ENCODE measurements at places on chromosomes 2 and 18. TPM values are rescaled to one million over a fixed set of nuclear protein-coding genes. Genes with fewer than 3 reads are reported as not detected.

GRCh38 chr2:149928011-149928410 lies 340.4 kb upstream of the MMADHC start:
- no peak for DNase-seq

KIF1A gene
- total RNA-seq: 2.0 TPM

DNA sequence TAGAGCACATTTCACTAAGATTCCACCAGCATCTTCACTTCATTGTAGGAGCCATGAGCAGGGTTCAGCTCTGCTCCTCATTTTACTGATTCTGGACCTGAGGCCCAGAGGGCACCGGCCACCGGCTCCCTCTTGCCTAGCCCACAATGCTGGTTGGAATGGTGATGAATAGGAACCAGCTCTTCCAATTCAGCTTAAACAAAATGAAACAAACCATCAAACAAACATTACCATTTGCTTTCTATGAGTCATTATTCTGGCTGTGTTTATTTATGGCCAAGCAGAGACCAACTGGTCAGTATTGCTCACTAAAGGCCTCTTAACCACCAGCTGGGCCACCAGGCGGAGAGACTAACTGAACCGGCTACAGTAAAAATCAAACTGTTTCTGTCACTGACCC lies 176.7 kb downstream of the MTX2 start:
- DNase-seq: no peak

CXCR1 gene
- 0.44 TPM for total RNA-seq

DNA sequence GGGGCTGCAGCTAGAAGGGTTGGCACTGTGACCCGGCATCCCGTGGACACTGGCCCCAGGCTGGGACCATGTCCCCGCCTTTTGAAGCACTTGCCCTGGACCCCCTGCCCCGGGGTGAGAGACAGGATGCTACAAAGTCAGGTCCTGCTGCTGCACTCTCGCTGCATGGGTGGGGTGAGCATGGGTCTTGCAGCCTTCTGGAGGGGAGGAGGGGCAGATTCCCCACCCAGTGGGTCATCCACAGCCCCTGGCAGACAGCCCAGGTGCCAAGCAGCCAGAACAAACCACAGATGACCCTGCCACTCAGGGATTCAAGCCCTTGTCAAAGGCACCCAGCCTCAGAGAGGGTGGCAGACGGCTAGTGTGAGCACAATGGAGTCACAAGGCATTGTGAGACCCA lies 5.7 kb upstream of the NMUR1 start:
- no peak for DNase-seq

DNA sequence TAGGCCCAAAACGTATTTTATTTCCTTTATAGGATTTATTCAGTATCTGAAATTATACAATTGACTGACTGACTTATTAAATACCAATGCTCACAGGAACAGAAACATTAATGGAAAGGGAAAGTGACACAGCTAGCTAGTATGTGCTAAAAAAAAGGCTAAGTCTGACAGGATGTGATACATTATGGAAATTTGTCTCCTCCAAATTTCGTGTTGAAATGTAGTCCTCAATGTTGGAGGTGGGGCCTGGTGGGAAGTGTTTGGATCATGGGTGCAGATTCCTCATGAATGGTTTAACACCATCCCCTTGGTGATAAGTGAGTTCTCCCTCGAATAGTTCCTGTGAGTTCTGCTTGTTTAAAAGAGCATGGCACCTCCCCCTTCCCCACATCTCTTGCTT lies 70.6 kb upstream of the WDR75 start:
- no peak for DNase-seq

DNA sequence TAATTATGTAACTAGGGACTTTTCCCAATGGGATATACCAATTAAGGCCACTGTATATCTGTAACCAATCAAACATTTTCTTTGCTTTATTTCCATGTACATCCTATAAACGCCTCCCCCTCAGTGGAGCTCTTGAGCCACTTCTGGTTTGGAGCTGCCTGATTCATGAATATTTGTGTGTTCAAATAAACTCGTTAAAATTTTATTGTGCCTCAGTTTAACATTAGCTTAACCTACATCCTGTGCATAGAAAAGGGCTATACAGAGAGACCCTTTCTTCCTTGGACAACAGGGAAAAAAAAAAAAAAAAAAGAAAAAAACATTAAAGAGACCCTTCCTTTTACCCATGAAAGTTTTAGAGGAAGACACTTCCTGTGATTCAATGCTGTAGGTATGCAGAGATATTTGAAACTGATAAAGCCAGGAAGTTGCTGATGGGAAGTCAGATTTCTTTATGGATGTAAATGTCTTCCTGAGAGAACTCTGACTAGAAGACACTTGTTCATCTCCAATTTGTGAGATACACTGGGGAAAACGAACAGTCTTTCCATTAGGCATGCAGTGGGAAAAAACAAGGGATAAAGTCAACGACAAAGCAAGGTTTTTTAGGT lies 614.6 kb upstream of the SOX11 start:
- no peak for DNase-seq

COL4A3 gene
- 4.4 TPM for total RNA-seq

VSNL1 gene
- total RNA-seq: 15.8 TPM

DNA sequence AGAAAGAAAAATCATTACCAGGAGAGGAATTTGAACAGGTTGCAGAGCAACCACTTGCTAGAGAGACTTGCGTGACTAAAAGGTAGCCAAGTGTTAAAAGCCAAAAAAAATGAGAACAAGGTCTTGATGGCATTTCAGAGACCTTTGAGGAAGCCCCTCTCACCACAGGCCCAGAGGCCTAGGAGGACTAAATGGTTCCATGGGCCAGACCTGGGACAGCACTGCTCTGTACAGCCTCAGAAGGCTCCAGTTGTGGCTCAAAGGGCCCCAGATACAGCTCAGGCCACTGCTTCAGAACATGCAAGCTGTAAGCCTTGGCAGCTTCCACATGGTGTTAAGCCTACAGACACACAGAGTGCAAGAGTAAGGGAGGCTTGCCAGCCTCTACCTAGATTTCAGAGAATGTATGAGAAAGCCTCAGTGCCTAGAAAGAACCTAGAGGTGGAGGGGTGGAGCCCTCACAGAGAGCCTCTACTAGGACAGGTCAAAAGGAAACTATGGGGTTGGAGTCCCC lies 15.3 kb downstream of the CNDP1 start:
- DNase-seq: no peak

DNA sequence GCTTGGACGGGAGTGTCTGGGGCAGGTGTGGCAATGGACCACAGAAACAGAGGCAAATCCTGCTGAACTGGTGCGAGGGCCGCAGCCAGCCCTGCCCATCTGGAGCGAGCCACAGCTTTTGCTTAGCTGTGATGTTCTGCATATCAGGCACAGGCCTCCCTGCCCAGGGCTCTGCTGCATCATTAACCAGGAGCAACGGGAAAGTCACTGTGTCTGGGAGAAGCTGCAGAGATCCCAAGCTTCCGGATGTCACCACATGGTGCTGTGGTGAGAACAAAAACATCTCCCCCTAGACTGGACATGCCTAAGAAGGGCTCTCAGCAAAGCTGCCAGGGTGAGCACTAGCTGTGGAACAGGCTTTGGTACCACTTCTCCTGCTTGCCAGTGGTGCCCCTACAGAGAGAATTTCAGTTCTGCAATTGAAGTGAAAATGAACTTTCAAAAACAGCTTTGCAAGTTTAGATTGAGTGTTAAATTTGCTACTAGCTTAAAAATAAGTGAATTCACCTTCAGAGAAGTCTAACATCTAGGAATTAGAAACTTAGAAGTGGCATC lies 172.9 kb upstream of the MYT1L start:
- no peak for DNase-seq

- no peak for DNase-seq
Measured at GRCh38 chr2:167602122-167602521, 645.3 kb downstream of the STK39 start.

DNA sequence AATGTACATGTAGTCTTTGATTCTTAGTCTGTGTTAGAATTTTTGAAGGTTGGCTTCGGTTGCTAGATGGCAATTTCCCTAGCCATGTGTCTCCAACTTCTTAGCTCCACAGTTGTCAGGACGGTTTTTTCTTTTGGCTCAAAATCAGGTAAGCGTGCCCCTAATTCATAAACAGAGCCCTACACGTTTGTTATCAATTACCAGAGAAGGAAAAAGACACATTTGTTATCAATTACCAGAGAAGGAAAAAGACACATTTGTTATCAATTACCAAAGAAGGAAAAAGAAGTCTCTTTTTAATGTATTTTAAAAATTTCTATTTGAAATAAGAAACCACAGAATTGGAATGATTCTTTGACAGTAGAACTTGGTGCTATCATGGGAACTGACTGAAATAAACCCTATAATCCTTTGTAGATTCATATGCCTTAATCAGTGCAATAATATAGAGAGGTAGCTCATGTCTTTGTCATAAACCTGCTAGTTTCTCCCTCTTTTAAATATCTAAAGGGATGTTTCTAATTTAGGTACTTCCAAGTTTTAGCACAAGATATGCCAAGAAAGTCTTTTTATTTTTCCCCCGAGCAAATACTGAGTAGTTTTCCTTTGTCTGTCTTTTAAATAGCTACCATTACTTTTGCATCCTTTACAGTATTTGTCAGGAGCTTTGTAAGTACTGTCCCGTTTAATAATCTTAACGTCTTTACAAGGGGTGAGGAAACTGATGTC lies 35.9 kb downstream of the CAMKMT start:
- no peak for DNase-seq

ADRA2B gene
- 2.9 TPM for total RNA-seq

GRCh38 chr2:130743278-130743677 lies 12.1 kb upstream of the AMER3 start:
- DNase-seq: no peak

DNA sequence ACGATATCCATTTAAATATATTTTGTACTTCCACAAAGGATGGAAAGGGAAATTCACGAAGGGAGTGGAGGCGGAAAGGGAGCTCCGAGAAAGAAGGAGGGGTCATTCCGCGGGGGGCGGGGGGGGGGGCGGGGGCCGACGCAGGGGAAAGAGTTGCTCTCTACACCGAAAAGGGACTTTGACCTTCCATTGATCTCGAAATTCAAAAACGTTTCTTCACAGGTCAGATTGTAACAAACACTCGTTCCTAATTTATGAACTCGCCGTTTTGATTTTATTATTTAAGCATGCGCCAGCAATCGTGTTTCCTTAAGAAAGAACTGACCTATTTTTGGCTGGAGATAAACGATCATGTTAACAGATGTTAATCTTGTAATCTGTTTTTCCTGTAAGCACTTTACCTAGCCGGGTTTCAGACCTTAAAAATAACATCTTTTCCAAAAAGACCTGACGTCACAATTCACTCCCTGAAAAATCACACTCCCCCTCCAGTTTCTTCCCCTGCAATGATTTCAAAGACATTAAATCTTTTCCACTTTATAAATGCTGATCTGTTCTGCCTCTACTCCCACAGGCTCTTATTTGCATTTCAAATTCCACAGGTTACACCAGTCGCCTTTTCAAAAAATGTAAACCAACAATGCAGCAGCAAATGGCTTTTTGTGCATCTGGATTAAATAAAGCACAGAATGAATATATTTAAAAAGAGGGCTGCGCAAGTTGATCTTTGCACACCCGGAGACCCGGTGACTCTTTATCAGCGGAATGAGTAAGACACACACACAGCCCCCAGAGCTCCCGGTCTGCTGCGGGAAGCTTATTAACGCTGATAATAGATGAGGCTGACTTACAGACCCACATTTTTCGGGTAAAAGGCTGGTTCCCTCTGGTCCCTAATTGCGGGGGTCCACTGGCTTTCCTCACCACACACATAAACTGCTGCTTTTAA lies 1.6 kb downstream of the ZNF516 start:
- no peak for DNase-seq

GRP gene
- not detected for total RNA-seq

GRCh38 chr2:204203704-204204103 lies 267.1 kb downstream of the ICOS start:
- no peak for DNase-seq

GRCh38 chr18:63255435-63255834 lies 64.1 kb downstream of the BCL2 start:
- DNase-seq: no peak

- DNase-seq: no peak
Measured at GRCh38 chr2:106270471-106270891, 76.4 kb upstream of the UXS1 start.

LOXHD1 gene
- 0.49 TPM for total RNA-seq

DNA sequence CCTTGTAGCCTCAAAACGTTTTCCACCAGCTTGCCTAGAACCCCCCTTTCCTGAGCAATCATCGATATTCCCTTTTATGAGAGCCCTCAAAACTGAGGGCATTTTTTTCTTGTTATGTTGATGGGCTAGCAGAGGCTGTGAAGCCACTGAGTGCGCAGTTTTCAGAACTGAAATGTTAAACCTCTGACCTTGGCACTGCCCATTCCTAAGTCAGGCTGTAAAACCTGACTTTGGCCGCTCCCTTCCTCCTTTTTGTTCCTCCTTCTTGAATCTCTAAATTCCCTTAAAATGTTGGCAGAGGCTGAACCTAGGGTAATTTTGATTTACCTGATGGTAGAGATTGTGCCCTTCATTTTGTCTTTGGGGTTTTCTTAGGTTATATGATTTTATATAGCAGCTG lies 334.2 kb downstream of the KIAA1328 start:
- no peak for DNase-seq

UGT1A5 gene
- total RNA-seq: not detected

GRCh38 chr2:231600619-231601355 lies 8.1 kb downstream of the TEX44 start:
- no peak for DNase-seq

- no peak for DNase-seq
Measured at GRCh38 chr2:106977717-106978116, 91.8 kb upstream of the ST6GAL2 start.

DNA sequence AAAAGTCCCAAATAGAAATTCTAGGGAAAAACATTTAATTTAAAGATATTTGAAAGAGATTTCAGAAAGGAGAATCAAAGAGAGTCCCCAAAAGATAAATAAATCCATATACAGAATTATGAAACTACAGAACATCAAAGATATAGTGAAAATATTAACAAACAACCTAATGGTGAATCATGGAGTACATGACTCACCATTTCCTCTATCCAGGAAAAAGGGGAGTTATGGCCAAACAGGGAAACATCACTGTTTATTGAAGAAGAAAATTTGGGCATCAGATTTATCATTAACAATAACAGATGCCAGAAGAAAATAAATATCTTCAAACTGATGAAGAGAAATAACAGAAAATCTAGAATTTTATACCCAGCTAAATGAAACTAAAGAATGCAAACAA lies 448.3 kb downstream of the CDH2 start:
- no peak for DNase-seq

DNA sequence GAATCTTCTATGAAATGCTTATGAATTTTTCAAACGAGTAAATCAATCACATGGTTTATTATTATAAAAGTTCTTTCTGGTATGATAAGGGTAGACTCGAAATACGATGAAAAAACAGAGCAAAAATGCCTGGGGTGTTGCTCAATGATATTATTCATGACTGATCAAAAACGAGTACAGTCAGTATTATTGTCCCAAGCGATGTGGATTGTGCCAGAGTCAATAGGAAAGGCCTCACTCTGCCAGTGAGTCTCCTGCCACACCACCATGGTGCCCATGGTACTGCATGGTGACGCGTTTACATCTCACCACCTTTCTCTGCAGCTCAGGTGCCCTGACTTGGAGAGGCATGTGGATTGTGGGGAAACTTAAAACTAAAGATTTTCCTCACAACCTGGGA lies 58.5 kb downstream of the KCTD1 start:
- DNase-seq: no peak
